ENCODE measurements at places on chromosomes 3 and 15.

DNA sequence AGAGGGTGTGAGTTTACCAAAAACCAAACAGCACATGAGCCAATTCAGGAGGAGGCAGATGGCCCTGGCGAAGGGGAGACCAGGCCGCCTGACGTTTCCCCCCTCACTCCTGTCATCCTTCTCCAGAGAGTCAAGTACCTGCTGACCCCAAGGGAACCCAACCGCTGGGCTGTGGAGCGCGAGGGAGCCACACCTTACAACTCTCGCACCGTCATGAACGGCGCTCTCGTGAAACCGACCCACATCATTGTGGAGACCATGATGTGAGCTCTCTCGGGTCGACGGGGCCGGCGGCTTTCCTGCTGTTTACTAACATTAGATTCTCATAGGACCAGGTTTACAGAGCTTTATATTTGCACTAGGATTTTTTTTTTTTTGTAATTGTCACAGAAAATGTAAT, 55.4 kb downstream of the GRIP2 start:
- no peak for DNase-seq

DNA sequence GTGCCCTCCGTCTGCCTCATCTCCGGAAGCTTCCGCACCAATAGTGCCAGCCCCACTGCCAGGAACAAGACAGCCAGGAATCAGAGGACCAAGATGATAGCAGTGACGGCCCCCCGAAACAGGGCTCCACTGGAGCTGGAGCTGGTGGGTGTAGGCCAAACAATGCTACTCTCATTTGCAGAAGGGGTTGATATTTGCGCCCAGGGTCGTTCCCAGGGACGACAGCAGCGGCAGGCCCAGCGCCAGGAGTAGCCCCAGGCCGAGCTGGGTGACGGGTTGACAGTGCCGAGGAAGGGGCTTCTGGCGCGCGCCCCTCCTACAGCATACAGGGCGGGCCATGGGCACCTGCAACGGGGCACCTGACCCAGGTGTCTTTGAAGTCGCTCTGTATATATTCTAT, 301.4 kb downstream of the CNTN6 start:
- no peak for DNase-seq

DNA sequence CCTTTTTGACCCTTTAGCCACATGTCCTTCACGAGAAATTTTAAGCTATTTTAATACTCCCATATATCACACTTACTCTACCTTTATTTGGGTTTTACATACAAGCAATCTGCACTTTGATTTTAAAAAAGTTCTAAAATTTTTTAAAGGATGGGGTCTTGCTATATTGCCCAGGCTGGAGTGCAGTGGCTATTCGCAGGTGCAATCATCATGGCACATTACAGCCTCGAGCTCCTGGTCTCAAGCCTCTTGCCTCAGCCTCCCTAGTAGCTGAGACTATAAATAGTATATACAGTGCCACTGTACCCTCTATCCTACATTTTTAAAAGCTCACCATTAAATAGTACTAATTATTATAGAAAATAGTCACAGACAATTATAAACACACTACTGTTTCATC, 29.9 kb downstream of the NIT2 start:
- DNase-seq, result no peak

GRCh38 chr15:38076786-38077185, 142.3 kb downstream of the TMCO5A start:
- DNase-seq, result no peak

GRCh38 chr15:69497076-69497475, 44.5 kb downstream of the RPLP1 start:
- no peak for DNase-seq

DNA sequence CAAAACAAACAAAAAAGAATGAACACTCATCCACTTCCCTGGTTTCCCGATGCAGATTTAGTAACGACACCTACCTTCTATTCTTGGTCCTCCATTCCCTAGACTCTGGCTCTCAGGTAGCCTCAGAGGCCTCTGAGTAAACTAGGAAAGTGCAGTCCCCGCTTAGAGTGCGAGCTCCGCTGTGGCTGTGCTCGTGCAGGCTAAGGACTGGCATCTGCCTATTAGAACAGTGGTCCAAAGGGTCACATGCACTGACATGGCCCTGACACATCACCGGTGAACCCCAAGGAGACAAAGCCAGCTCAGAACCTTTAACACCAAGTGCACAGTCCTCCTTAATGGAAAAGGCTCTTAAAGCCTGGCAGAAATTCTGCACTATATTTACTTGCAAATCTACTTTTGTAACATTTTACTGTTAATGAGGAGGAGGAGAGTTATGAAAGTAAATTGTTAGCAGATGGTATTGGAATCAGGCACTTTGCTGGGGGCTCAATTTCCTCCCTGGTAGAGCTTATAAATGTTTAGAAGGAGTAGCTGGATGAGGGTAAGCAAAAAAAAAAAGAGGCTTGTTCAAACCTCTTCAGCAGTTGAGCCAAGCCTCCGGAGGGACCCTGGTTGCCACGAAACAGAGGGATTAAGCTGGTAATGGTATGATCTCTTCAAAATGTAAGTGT, 31.1 kb downstream of the VGLL4 start:
- DNase-seq, result no peak

- no peak for DNase-seq
Observed at GRCh38 chr3:29344935-29345334, 64.1 kb downstream of the RBMS3 start.
